ENCODE measurements at places on chromosomes 12 and 14.

GRCh38 chr14:21846227-21846885, 172.7 kb upstream of the OR4E1 start:
- peak; percentile 61 for DNase-seq

DNA sequence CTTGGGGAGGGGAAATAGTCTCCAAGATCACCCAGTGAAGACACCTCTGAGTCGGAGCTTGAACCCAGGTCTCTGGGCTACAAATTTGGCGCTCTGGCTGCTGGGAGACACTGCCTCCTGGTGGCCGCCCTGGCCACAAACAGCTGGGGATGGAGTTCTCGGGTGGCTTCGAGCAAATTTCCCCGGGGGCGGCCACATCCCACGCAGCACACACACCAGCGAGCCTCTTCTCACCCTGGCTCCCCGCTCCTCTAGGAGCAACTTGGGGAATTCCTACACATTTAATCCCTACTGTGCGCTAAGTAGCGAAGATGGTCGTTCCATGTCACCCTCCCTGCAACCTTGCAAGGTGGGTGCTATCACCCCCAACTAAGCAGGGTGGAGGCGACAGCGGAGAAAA, 66.2 kb upstream of the BEGAIN start:
- DNase-seq: peak; percentile 40

- DNase-seq: no peak
Measured at GRCh38 chr14:93527203-93527607, 96.5 kb downstream of the UNC79 start.

GRCh38 chr12:54060975-54061778, 7.5 kb downstream of the HOXC4 start:
- DNase-seq: no peak

- DNase-seq: no peak
Measured at GRCh38 chr14:36582874-36583241, 444 bp upstream of the NKX2-8 start.

DNA sequence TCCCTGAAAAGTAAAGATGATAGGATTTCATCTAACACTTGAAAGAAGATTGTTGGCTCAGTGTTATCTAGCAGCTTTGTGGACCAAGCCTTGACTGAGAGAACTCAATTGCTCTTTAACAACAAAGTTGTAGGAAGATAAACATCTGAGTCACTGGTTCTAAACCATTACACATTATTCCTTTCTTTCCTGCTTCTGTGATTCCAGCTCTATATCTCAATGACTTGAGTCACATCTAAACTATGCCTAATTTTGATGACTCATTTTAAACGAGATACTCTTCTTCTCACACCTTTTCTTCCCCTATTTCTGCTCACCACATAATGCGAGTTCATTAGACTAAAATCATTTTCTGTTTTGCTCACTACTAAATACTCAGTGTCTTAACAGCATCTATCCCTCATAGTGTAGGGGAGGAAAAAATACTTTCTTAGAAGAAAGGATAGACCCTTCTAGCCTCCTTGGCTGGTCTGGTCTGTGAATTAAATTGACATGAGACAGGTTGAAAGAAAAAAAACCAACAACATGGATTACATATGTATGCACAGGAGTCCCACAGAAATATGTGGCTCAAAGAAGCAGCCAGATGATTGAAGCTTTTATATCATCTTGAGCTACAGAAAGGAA, 201.4 kb downstream of the C12orf50 start:
- DNase-seq: no peak

- DNase-seq: no peak
Measured at GRCh38 chr12:62860501-62861411, 74.2 kb downstream of the PPM1H start.

DNA sequence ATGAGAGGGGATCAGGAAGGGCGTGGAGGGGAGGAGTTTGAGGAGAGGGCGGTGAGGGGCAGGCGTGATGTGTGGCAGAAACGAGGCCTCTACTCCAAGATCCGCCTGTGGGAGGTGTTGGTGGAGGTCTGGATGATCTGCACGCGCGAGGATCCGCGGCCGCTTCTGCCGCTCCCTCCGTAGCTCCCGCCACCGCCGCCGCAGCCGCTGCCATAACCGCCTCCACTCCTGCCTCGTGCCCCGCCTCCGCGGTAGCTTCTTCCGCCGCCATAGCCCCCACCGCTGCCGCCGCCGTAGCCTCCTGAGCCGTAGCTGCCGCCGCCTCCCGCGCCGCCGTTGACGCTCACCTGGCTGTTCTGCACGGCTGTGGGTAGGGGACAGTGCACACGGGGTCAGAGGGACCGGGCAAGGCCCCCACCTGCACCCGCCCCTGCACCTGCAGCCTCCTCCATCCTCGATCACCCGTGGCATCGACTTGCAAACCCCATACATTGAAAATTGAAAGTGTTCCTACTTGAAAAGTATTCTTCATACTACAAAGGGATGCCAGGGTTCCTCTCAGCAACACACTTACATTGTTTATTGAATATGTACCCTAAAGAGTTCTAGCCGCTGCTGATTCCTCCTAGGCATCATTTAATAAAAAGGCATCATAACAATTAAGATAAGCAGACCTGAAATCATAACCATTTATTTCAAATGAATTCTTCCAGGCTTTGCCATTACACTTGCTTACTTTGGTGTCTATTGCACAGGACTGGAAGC, 11.1 kb upstream of the KRT1 start:
- DNase-seq: peak; percentile 22

DNA sequence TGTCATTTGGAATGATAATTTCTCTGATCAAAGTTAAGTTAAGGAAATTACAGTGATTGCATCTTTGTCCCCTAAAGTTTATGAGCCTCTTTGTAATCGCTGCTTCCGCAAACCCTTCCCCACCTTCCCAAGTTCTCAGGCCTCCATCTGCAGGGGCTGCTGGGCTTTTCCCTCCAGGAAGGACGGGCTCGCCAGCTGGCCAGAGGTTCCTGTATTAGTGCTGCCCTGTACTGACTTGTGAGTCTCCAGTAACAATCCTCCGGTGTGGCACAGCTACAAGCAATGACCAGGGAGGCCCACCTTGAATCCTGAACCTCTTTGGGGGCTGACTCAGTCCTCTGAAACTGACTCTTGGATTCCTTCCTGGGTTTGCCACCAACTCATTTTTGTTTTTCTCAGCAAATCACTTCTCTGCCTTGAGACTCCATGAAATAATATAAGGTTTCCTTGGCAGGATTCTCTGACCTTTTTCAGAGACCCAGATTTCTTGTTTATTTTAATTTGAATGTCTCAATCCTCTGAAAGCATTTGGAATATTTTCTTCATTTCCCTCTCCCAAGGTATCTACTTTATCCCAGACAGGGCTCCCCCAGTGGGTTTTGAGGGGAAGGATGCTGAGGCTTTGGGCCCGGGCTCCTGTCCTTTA, 398.6 kb downstream of the ZFP36L1 start:
- no peak for DNase-seq

DNA sequence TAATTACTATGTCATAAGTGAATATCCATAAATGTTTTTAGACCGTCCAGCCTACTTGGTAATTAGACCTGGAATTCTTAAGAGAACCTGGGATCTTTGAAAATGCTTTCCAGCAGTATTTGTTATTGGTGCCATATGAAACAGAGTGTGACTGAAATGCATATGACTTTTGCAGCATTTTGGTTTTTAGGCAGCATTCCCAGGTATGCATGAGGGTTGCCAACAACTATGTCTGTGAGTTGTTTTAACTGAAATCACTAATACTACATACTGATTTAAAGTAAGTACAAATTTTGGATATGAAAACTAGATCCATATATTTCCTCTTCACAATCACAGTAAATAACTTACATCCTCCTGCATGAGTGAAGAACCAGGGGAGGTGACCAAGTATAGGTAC, 437.7 kb upstream of the FAR2 start:
- DNase-seq: no peak

DNA sequence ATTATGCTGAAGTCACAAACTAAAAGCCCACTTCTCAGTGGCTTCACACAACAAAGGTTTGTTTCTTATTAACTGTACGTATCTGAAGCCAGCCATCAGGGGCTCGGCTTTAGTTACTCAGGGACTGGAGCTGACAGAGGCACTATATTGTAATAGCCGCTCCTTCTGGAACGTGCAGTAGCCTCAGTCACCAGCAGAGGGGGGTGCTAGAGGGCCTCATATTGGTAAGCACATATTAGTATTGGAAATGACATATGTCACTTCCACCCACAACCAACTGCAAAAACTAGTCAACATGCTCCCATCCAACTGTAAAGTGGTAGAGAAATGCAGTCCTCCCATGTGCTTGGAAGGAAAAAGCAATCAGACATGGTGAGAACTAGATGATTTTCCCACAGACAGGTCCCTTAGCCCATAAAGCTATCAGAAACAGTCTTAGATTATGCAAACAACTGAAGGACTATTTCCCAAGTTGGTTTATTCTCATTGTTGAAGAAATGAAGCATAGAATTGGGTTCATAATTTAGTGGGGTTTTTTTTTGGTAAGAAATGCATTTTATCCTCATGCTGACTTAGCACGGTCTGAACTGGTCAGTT, 183.6 kb upstream of the G2E3 start:
- peak; percentile 57 for DNase-seq

- no peak for DNase-seq
Measured at GRCh38 chr14:91269076-91269991, 24.8 kb upstream of the GPR68 start.

- no peak for DNase-seq
Measured at GRCh38 chr12:53252349-53252916, 15.7 kb upstream of the ESPL1 start.

DNA sequence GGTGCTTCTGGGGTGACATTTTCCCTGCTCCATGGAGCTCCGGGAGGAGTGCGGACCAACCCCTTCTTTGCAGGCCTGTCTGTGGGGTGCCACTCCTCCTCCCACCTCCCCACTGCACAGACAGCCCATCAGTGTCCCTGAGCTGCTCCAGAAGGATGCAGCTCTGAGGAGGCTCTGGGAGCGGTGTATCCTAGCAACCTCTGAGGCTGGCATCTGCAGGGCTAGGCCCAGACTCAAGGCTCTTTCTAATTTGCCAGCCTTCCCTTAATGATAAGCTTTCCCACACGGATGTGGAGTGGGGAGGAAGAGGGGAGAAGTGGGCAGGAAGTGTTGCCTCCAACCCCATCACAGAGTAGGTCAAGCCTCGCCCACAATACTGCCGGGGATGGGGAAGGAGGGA, 59.7 kb downstream of the CALM1 start:
- DNase-seq: no peak

DNA sequence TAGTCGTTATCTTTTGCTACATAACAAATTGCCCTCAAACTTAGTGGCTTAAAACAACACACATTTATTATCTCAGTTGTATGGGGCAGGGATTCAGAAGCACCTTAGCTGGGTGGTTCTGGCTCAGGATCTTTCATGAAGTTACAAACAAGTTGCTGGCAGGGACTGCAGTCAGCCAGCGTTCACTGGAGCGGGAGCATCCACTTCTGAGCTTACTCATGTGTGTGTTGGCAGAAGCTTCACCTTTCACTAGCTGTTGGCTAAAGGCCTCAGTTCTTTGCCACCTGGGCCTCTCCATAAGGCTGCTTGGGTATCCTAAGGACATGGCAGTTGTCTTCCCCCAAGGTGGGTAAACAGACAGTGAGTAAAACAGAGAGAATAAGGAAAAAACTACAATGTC, 365.7 kb downstream of the RPS29 start:
- no peak for DNase-seq

DNA sequence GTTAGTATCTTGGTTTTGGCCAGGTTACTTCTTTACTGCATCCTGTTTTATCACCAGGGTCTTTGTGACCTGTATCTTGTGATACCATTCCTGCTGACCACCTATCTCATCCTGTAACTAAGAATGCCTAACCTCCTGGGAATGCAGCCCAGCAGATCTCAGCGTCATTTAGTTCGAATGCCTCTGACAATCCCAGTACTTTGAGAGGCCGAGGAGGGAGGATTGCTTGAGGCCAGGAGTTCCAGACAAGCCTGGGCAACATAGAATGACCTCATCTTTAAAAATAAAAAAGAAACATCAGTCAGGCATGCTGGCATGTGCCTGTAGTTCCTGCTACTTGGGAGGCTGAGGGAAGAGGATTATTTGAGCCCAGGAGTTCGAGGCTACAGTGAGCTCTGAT, 206.5 kb downstream of the SUDS3 start:
- no peak for DNase-seq

DNA sequence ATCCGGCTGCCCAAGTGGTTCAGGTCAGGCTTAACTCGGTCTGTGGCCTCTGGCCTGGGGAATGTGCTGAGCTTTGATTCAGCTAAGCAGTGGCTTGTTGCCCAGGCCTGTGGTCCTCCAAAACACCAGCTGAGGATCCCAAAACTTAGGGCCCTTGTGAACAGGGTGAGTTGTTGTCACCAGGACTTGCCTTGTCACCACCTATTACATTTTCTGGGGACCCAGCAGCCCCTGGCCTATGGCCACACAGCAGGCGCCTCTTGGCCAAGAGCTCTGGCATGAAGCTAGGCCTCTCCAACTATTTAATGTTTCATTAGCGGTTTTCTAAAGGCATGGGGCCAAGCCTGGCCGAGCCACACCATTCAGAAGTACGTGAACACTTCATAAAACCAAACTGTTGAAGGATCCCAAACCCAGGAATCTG, 343.7 kb downstream of the CACNA1C start:
- DNase-seq: no peak

DNA sequence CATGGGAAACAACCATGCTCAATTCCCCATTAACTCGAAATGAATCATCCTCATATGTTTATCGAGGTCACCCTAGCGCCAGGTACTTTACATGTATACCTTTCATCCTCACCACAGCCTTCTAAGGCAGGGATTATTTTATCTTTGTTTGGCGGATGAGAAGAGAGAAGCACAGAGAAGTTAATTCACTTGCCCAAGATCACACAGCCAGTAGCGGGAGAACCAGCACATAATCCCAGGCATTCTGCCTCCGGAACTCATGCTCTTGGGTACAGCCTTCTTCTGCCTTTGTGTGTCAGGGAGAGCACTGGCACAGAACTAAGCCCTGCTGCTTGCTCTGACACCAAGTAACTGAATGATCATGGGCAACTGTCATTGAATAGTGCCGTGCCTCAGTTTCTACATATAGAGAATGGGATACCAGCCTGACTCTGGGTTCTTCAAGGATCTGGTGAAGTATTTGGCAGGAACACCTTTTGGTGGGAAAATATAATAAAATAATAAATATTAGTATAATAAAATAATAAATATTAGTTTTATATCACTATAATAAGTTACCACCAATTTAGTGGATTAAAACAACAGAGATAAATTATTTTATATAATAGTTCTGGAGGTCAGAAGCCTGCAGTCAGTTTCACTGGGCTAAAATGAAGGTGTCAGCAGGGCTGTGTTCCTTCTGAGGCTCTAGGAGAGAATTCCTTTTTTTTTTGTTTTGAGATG, 220.9 kb downstream of the AACS start:
- DNase-seq: no peak

- DNase-seq: no peak
Measured at GRCh38 chr14:22656226-22656625, 12.1 kb upstream of the OR6J1 start.

DNA sequence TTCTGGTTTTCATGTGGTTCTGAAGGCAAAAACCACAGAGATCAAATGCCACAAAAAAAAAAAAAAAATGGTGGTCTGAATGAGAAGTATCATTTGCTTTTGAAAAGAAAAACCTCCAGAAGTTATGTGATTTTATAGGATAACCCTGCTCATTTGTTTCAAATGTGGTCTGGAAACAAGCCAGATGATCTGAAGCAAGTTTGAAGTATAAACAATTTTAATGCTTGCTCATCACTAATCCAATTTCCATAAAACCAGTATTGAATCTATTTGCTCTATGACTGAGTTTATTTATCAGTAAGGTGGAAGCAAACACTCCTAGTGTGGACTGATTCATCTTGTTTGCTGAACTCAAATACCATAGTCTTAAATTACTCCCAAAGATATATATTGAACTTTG, 407.3 kb upstream of the FLRT2 start:
- DNase-seq: no peak

- DNase-seq: no peak
Measured at GRCh38 chr14:52077256-52077979, 8.6 kb upstream of the NID2 start.

- DNase-seq: no peak
Measured at GRCh38 chr12:54030889-54031471, 1.9 kb upstream of the HOXC5 start.

Measured in stimulated activated CD4-positive, alpha-beta T cell treated with anti-CD3 and anti-CD28 coated beads, Interleukin-2, amount 100 ng/mL, for 48 hours (primary cell).